ENCODE measurements at places on chromosomes 3 and 15.

- DNase-seq: no peak
Observed at GRCh38 chr15:52706091-52706490, 26.9 kb upstream of the ATOSA start.

DNA sequence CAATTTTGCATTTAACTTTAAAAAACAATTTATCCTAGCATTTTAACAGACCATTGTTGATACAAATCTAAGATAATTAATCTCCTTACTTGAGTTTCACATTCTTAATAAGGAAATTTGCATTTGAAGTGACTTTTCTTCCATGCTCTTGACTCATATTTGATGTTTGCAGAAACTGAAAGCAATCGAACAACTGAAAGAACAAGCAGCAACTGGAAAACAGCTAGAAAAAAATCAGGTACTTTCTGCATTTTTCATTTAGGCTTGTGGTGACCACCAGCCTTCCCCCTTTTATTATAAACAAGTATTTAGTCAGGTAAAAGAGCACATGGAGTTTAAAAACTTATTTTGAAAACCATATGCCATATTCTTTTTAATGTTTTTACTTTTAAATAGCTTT lies 20.1 kb upstream of the SELENOT start:
- DNase-seq: no peak

GRCh38 chr3:72086042-72086742 lies 301.2 kb upstream of the PROK2 start:
- DNase-seq: no peak

DNA sequence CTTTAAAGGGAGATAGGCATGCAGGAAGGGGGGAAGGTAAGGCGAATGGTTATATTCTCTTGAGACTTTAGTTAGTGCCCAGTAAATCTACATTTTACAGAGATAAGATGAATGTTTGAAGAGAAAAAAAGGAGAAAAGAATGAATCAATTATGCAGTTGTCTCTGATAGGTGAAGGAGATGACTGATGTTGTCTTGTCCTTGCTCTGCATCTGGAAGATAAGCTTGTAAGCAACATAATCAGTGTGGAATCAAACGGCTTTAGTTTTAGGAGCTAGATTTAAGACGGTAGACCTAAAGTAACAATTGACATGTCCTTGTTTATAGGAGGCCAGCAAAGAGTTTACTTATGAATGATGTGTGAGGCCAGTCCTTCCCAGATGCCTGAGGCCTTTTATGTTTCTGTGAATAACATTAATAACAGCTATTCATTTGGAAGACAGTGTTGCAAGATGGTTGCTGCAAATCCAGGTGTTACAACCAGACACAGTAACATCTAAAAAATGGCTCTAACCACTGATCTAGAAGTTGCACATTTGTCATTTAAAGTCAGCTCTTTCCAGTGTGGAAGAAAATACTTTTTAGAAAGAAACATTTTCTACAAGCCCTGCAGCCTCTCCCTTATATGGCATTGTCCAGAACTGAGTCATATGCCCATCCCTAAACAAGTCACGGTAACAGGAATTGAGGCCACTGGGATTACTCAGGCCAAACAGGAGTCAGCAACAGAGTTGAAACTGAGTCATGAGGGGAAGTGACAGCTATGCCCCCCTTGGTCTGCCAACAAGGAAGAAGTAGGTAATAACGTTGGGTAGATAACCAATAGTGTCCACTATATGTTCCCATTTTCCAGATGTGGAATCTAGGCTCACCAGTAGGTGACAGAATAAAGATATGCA lies 77.5 kb upstream of the FBN1 start:
- no peak for DNase-seq

DNA sequence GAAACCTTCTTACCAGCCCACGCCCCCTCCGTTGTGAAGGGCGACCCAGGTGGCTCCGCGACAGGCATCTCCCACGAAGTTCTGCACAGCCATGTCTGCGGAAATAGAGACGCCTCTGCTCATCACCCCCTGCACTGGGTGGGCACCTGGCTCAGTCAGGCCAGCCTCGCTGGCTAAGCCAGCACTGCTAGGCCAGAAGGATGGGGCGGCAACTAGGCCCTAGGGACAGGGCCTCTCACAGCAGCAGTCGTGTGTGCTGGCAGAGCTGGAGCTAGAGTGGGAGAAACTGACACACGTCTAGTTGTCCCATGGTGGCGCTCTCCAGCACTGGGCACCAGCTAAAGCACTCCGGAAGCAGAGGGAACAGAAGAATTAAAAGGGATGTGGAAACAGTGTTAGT lies 12.5 kb upstream of the ZXDC start:
- DNase-seq: no peak

GRCh38 chr3:124657138-124657537 lies 73.1 kb upstream of the UMPS start:
- no peak for DNase-seq

DNA sequence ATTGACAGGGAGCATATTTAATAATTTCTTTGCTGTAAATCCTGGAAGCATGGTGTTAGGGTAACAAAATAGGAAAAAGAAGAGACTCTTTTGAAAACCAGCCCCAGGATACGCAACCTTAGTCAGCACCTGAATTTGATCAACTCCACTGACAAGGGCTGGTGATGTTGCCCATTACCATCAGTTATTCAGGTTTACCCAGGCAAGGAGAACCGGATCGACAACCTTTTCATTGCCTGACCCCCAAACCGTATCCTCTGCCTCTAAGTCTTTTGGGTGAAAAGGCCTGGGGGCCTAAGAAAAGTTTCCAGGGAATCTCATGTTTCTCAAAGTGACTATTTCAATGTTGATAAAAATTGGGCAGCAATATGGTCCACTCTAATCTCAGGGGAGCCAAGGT lies 313.3 kb downstream of the KBTBD8 start:
- no peak for DNase-seq

- no peak for DNase-seq
Observed at GRCh38 chr3:13574798-13575451, 26.0 kb downstream of the FBLN2 start.

DNA sequence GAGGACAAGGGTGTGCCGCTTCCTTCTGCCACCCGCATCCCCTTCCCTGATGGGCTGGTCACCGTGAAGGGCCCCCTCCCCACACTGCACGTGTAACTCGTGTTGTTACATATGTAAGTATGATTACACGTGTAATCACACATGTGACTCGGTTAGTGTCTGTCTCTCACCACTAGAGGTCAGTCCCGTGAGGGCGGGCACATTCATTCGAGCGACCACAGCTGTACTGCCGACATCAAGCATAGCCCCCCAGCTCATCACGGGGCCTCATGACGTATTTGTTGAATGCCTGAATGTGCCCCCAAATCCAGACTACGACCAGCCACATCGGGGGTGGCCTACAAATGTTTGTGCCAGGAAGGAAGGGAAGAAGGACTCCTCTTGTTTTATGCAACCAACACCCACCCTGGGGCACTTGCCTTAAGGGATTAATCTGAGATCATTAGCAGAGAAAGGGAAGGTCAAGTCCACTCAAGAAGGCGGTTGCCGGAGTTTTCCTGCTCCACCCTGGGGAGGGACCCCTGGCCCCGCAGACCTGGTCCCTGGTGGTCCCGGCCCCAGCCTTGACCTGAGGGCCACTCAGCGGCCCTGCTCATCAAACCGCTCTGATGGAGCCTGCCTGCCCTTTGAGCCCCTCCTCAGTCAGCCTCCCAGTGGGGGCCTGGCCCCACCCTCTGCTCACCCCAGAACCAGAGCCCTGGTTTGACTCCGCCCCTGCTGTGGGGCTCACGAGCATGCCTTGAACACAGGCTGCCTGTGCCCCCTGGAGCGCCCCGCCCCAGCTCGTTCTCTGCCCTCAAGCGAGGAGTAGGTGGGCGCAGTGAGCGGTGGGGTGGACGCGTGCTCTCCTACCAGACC lies 52.8 kb downstream of the RGMA start:
- DNase-seq: no peak

- DNase-seq: no peak
Observed at GRCh38 chr3:169391672-169392071, 271.8 kb downstream of the MECOM start.

- no peak for DNase-seq
Observed at GRCh38 chr3:129310111-129311011, 31.7 kb downstream of the HMCES start.

- no peak for DNase-seq
Observed at GRCh38 chr15:99592145-99592791, 26.5 kb downstream of the MEF2A start.

- DNase-seq: no peak
Observed at GRCh38 chr15:77226652-77227051, 155.7 kb upstream of the TSPAN3 start.

- DNase-seq: no peak
Observed at GRCh38 chr3:123705488-123706285, 120.8 kb upstream of the HACD2 start.

DNA sequence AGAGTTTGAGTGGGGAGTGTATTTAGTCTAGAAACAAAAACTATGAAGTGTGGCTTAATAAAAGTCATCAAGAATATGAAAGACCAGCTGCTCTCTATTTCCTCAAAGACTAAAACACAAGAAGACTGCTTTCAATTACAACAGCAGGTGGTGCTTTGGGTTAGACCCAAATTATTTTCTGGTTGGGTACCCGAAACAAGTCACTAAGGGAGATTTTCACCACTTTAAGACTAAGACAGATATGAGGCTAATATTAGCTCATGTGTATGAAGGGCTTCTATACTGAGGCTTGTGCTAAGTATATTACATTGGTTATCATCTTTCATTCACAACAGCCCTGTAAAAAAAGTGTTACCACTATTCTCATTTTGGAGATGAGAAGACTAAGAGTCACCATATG lies 43.1 kb downstream of the COL8A1 start:
- no peak for DNase-seq

GRCh38 chr15:66131200-66131599 lies 122.3 kb downstream of the MEGF11 start:
- peak; percentile 61 for DNase-seq

GRCh38 chr3:61948699-61949305 lies 387.4 kb downstream of the PTPRG start:
- DNase-seq: no peak

DNA sequence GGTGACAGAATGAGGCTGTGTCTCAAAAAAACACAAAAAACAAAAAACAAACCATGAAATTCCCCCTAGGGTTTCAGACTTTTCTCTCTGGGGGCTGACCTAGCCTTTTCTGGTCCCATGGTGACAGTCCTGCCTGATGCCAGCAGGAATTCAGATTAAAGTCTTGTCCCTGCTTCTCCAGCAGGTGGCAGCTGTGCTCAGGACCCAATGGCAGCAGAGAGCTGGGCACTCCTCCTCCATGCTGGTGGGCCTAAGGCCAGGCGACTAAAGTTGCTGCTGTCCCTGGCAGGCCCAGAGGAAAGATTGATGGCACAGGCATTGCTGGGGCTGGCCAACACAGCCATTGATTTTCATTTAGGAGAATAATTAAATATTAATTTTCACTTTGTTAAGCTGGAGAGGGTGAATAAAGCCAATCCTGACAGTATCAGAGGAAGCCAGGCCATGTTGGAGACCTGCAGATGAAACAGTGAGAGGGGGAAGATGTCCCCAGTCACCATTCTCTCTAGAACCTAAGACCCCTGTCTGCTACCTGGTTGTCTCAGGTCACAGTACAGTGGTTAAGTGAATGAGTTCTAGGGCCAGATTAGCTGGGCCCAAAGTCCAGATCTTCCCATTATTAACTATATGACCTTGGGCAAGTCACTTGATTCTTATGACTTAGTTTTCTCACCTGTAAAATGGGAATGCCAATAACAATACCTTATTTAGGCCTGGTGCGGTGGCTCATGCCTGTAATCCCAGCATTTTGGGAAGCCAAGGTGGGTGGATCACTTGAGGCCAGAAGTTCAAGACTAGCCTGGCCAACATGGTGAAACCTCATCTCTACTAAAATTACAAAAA lies 7.1 kb downstream of the CELF6 start:
- DNase-seq: no peak

GRCh38 chr3:194128202-194128918 lies 7.6 kb upstream of the HES1 start:
- DNase-seq: no peak

DNA sequence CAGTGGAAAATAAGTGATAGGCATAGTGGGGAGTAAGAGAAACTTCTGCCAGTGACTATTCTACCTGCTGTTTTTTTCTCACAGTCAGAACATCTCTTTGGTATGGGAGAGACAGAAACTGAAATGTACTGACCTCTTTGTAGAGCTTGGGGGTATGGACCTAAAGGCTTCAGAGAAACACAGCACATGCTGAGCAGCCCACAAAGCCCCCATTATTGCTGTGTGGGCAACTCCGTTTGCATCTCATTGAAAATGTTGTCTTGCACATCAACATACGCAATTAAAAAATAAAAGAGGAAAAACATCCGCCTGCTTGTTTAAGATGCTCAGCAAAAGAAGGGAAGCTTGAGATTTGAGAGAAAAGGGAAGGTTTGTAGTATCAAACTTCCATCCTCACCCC lies 443.4 kb upstream of the SEMA6D start:
- no peak for DNase-seq

DNA sequence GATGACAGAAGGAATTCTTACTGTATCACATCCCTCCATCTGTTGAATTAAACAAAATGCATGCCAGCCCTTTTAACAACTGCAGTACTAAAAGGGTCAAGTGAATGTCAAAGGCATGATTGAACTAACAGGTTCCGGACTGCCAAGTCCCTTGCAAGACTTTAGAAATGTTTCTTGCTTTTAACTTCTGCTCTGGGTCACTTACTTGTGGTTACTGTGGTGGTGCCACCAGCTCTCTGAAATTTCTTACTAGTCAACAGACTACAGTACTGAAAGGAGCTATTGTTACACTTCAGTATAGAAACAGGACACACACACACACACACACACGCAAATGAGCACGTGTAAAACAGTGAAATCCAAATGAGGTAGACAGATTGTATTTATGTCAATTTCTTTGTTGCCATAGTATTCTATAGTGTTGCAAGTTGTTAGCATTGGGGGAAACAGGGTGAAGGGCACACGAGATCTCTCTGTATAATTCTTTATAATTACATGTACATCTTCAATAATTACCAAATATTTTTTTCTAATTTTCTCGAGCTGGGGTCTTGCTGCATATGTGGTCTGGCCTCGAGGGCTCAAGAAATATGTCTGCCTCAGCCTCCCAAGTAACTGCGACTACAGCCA lies 79.9 kb upstream of the SLC25A26 start:
- no peak for DNase-seq

DNA sequence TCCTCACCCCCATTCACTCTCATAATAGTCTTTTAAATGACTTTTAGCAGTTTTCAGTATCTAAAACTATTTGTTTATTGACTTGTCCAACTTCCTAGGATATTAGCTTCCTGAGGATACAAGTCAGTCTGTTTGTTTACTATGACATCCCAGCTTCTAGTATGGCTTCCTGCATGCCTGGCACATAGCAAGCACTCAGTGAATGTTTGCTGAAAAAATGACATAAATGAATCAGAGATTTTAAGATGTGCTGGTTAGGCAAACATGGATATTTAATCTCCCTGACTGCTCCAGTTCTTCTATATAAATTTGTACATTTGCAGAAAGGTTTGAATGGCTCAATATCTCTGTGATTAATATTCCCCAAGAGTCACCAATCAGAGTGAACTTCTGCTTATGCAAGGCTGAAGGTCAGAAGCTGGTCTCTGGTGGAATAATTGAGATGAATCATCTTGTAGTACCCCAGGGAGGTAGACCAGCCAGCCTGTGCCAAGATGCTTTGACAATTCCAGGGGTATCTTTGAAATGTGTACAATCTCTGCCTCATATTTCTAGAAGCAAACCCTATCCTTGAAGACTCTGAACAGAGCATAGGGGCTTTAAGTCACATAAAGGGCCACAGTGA lies 219.0 kb upstream of the LMCD1 start:
- DNase-seq: no peak

GRCh38 chr3:174098746-174099145 lies 701.2 kb downstream of the NLGN1 start:
- DNase-seq: no peak

GRCh38 chr3:43870844-43871626 lies 180.3 kb downstream of the ABHD5 start:
- DNase-seq: no peak

Data from DMS79 (cell line).